ENCODE measurements at places on chromosomes 1 and 21.

DNA sequence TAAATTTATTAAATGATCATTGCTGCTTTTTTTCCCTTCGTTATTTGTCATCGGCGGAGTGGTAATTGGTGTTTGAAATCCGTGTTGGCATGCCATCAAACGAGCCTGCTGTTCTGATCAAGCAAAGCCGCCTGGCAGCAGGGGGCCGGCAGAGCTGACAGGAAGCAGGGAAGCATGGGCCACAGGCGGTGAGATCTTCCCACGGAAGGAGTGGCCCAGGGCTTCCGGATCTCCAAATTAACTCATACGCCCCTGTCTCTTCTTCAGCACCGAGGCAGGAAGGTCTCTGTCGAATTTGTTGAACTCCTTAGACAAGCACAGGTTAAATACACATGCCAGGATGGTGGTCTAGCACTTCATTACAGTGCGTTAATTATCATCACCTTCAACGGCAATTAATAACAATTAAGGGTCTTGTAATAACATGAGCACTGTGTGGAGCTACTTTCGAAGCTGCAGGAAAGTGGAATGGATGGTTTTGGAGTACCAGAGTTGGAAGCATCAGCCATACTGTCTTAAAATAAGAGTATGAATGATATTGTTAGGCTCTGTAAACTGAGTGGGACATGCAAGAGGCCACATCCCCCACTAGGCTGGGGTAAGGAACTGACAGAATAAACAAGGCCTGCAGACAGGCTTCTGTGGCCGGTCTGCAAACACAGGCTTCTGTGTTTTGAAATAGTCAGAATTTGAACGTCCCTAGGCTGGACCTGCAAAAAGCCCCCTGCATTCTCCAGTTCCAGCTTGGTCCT, 199.4 kb upstream of the DAB1 start:
- no peak for DNase-seq

- no peak for DNase-seq
These were observed 138.7 kb downstream of the MIS18A start for GRCh38 chr21:32140151-32140550.

DNA sequence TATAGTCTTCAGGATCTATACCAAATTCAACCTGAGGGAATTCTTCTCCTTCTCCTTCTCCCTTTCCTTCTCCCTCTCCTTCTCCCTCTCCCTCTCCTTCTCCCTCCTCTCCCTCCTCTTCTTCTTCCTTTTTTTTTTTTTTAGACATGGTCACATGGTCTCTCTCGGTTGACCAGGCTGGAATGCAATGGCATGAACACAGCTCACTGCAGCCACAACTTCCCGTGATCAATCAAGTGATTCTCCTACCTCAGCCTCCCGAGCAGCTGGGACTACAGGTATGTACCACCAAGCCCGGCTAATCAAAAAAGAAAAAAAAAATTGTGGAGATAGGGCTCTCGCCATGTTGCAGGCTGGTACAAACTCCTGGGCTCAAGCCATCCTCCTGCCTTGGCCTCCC, 51.5 kb downstream of the DNAI4 start:
- DNase-seq, result no peak

DNA sequence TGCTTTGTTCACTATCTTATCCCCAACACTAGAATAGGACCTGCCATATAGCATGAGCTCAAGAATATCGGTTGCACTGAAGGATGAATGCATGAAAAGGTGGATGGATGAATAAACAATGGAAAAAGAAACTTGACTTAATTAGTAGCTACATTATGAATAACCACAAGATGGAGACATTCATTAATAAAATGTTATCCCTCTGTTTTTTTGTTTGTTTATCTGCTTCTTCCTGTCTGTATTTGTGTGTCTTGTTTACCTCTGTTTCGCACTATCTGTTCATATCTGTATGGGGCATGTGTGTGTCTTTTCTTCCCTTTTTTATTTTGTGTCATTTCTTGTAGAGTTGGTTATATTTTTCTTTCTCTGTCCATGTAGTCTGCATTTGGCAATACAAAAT, 1.1 kb upstream of the OR14I1 start:
- DNase-seq, result no peak

- DNase-seq, result peak; percentile 76
These were observed 23.2 kb downstream of the CDC42 start for GRCh38 chr1:22075718-22076117.

DNA sequence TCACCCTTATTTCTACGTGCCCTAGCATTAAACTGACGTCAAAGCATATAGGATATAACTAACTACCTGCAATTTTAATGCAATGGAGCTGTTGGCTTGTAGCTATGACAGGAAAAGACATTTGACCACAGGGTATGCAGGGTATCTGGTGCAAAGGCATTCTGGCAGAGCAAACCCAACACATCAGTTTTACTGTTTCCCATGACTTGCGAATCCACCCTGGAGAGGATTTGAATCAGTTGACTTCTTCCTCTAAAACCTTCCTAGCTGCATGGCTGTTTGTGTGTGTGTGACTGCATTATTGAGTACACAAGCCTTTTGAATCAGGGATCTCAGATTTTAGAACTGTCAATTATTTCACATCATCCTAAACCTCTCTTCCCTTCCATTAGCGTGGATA, 41.7 kb upstream of the SYT14 start:
- DNase-seq, result no peak

DNA sequence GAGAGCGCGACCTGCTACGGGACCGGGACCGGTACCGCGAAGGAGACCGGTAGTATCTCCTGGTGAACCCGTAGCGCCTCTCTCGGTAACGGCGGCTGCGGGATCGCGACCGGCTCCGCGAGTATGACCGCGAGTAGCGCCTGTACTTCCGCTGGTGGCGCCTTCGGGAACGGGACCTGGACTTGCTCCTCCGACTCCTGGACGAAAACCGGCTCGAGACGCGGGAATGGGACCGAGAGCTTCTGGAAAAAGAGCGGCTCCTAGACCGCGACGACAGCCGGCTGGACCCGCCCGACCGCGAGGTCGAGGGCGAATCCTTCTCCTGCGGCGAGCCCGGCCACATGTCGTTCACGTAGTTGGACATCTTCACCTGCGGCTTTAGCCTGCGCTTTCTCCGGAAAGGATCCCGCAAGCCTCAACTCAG, 642 bp downstream of the RSRP1 start:
- DNase-seq, result no peak

DNA sequence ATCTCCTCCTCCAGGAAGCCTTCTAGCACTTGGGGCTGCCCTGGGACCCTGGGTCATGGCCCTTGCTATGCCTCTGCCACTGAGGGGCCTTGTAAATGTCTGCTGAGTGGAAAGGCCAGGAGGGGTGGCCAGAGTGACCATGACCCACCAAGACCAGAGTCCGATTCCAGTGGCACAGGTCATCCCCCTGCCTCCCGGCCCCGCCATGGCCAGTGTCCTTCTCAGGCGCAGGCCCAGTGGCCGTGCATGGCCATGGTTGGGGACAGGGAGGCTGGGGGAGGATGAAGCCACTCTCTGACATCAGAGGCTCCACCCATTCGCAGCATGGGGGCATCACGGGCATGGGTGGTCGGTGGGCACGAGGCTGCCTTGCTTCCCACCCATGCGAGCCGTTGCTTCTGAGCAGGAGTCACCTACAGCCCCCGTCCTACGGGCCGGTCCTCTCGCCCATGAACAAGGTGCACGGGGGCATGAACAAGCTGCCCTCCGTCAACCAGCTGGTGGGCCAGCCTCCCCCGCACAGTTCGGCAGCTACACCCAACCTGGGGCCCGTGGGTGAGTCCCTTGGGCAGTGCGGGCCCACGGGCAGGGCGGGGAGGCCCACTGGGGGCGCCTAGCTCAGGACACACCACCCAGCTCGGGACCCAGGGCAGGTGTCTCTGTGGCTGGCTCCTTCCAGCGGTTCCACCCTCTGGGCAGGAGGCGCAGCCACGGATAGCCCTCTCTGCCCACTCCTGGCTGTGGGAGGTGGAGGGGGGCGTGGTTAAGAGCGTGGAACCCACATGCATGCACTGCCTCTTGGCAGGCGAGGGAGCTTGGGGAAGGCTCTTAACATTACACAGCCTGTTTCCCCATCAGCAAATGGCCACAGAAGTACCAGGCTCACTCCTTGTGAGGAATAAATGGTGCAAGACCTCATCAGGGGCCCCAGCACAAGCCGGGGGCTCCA, 22.4 kb upstream of the CCDC27 start:
- no peak for DNase-seq

DNA sequence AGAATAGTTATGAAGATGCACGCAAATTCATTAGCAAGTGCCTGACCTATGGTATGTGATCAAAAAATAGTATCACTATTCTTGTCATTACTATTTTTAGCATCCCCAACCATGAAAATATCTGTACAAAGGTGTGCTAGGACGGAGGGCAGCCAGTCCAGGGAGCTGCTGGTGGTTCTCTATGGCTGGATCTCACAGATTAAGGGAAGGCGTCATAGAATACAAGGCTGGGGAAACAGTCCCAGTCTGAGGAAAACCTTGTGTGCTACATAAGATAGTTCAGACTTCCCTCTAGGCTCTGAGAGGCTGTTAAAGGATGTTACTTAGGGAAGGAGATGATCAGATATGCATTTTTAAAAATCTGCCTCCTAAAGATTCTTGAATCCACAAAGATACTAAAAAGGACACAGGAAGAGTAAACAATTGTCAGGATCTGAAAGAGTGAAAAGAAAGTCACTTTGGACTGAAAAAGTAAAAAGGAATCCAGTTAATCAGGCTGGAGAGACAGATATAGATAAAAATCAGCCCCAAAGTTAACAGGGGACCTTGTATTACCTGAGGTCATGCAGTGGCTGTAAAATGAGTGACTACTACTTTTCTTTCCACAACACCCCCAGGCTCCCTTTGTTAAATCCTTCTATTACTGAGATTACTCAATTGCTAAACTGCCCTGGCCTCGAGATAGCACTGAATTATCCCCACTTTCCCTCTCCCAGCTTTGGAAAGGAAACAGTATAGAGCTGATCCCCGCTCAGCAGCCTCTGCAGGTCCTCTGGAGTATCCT, 108.6 kb downstream of the MAB21L3 start:
- no peak for DNase-seq

- no peak for DNase-seq
These were observed 3.5 kb downstream of the CD244 start for GRCh38 chr1:160859166-160859565.
